IPS-NIHi11 (cell line): ENCODE measurements at places on chromosomes 12 and 14.
A peak's percentile ranks its signal among the peaks of the same experiment; 100 is the strongest.

DNA sequence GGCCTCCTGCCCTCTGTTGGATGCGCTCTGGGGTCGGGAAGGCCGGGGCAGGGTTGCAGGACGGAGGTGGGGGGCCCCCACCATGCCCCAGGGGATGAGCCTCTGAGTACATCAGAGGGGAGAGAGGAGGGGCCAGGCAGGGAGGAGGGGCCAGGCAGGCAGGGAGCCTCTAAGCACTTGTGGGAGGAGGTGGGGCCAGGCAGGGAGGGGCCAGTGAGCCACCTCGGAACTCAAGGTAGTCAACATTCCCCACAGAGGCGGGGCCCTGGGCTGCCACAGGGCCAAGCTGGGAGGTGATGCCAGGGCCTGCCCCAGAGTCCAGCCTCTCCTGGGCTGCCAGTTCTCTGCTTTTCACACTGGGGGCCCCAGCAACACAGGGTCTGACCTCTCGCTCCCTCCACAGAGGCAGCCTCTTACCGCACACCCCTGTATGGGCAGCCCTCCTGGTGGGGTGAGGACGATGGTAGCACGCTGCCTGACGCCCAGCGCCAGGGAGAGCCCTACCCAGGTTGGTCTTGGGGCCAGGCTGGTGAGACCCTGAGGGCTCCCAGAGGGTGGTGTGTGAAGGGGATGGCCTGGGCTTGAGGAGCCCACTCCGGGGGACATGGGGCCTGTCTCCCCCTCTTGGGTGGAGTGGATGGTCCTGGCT is 17.4 kb downstream of the CEP170B start:
- peak; percentile 94 for DNase-seq

DNA sequence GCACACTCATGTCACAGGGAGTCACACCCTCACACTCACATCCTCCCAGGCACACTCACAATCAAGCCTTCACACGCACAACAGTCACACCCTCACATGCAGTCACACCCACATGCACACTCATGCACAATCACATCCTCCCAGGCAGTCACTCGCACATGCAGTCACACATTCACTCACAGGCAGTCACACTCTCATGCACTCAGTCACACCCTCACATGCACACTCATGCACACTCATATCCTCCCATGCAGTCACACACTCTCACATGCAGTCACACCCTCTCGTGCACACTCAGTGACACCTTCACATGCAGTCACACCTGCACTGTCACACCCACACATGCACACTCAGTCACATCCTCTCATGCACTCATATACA is 12.3 kb downstream of the TMEM179 start:
- DNase-seq, result no peak

DNA sequence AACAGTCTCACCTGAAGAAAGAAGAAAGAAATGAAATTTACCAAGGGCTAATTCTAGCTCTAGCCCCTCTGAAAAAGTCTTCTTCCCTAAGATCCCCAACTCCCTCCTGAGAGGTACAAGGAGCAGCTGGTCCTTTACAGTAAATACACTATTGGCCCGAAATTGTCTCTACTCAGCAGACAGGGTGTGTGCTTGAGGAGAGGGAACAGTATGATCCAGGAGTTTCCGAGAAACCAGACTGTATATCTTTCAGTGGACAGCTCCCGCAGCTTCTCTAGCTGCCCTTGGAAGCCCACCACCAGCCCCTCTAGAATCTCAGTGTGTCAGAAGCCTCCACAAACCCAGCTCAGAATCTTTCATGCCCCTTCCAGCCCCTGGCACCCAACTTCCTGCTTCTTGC is 8.1 kb downstream of the GPR84 start:
- DNase-seq, result no peak

- DNase-seq, result no peak
Observed at GRCh38 chr12:71873821-71874220, 34.3 kb downstream of the TBC1D15 start.

GRCh38 chr12:106220536-106220935 is 27.3 kb downstream of the CKAP4 start:
- no peak for DNase-seq

DNA sequence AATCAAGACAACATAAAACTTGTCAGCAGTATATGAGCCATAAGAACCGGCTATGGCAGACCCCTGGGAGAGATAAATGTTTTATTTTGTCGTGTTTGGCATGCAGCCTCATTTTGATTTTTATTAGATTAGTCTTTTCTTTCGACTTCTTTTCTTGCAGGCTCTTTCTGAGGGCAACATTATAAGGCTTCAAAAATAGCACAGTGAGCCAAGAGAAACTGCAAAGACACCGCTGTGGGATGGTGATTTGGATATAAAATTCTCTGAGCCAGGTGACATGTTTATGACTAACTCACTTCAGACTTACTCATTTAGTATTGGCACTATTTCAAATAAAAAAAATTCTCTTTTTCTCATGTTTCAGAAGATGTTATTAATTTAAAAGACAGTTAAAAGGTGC is 96.8 kb upstream of the PKP2 start:
- DNase-seq, result no peak

DNA sequence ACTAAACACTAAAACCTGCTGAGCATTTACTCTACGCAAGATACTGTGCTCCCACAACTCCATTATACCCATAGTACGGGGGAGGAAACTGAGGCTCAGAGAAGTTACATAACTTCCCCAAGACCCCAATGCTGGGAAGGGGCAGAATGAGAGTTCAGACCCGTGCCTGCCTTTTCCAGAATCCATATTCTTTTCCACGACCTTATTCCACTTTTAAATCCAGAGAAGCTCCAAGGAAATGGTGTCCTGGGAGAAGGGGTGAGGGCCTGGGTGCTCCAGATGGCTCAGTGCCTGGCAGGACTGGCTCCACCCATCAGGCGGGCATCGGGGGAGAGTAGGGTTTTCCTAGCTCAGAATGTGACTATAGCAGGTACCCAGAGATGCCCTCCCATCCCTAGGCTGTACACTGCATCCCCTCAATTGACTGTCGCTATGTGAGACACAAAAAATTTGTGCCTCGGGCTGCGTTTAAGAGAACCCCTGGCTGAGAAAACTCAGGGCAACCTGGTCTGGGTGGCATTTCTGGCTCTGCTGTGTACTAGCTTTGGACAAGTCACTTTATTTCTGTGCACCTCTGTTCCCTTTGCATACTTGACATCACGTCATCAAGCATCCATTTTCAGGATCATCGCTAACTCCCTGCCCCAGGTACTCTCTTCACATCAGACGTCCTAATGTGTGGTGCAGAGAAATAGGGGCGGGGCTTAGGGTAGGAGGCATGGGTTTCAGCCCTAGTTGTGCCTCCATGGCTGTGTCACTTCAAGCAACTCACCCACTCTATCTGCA is 11.6 kb upstream of the IQSEC3 start:
- peak; percentile 5 for DNase-seq

- DNase-seq, result no peak
Observed at GRCh38 chr12:42557586-42558172, 31.9 kb downstream of the PRICKLE1 start.

GRCh38 chr14:33045760-33046159 is 107.1 kb downstream of the NPAS3 start:
- DNase-seq, result no peak

GRCh38 chr12:82862069-82862841 is 175.5 kb downstream of the TMTC2 start:
- no peak for DNase-seq

- no peak for DNase-seq
Observed at GRCh38 chr14:86802726-86803125, 1190.3 kb downstream of the GALC start.

DNA sequence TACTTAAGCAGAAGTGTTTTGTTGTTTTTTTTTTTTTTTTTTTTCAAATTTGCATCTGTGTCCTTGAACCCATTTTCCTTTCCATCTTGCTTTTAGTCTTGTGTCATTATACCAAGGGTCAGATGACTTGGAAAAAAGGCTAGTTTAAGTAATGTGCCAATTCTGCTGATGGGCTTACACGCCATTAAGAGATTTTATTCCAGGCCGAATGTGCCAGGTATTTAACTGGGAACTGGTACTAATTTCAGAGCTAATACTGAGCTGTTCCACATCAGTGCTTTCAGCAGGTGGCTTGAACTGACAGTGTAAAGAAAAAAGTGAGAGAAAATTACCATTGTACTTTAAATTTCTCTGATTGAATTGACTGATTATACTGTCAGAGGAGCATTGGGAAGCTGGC is 224.9 kb downstream of the NPAS3 start:
- DNase-seq, result no peak

DNA sequence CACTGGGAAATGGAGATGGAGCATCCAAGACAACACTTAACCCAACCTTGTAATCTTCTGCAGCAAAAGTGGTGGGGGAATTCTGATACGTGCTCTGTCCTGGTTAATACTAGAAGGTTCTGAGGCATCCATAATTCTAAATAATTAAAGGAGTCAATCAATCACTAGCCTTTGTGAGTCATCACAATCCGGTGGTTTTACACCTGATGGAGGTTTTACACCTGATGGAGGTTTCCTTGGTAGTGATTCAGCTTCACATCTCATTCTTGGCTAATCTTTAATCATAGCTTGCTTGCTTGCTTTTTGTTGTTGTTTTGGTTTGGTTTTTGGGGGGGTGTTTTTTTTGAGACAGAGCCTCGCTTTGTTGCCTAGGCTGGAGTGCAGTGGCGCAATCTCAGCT is 343.4 kb downstream of the DPF3 start:
- no peak for DNase-seq

DNA sequence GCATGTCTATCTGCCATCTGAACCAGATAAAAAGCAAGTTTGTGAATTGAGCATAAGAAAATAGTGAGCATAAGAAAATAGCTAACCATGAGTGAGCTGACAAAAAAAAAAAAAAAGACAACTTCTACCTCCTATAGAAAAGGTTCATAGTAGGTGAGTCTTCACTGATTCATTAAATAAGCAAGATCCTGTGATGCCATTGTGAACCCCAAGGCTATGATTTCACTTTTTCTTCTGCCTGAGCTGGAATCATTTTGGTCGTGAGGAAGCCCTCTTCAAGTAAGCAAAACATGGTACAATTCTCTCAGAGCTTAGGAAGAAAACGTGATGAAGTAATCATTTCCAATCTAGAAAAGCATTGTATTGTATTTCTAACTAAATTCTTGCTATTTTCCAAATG is 1.2 kb downstream of the PIK3C2G start:
- DNase-seq, result no peak

GRCh38 chr12:48157018-48157888 is at the start of gene ASB8:
Gene ASB8 (minus strand): TSS chr12:48157515. CDS start chr12:48153496, 4,019 bp downstream.
- DNase-seq, result peak; percentile 97
